ENCODE measurements at places on chromosomes 1 and 21.

DNA sequence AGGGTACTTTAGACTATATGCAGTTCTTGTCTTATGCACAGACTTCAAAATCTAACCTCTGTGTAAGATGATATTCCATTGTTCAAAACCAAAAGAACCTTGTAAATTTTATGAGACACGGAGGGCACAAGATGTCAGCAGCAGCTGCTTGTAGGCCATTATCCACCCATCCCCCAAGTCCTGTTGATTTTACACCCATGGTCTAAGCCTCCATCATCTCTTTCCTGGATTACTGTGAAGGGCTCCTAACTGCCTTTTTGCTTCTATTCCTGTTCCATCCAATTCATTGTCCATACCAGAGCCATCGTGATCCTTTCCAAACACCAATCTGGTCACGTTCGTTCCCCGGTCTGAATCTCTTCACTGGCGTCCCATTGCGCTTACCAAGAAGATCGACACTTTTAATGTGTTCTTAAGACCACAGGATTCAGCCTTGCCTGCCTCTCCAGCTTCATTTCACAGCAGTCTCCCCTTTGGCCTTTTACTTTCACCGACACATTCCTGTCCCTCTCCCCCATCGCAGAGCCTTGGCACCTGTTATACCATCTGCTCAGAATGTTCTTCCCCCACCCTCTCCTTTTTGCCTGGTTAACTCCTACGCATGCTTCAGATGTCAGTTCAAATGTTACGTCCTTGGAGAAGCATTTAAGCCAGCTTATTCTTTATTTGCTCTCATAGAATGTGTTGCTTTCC, 107.3 kb upstream of the POU3F1 start:
- DNase-seq = no peak

- peak; percentile 49 for DNase-seq
Measured at GRCh38 chr21:35925497-35925896, 134.8 kb downstream of the SETD4 start.

- DNase-seq = no peak
Measured at GRCh38 chr1:108961198-108961597, 2.1 kb downstream of the CLCC1 start.

DNA sequence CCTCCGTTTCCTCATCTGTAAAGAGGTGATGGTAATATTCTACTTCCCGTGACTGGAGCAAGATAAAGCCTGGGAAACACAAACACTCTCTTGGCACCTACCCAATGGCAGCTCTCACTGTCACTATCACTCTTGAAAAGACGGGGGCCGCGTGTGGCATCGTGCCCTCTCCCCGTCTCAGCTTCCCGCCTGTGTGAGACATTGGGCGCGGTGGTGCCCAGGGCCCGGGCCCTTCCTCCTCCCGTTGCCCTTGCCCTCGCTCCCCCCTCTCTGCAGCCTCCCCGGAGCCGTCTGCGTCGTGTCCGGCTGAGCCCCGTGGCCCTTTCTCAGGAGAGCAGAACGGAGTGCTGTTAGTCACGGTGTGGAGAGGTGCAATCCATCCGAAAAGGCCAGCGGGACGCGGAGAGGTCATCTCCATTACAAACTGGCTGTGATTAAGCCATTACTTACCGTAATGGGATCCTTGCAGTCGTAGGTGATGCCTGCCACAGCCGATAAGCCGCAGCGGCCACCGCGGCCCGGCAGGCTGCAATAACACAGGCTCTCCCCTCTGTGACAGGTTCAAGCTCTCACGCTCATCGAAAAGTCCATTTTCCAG, 156.4 kb upstream of the ZC3H12A start:
- no peak for DNase-seq

DNA sequence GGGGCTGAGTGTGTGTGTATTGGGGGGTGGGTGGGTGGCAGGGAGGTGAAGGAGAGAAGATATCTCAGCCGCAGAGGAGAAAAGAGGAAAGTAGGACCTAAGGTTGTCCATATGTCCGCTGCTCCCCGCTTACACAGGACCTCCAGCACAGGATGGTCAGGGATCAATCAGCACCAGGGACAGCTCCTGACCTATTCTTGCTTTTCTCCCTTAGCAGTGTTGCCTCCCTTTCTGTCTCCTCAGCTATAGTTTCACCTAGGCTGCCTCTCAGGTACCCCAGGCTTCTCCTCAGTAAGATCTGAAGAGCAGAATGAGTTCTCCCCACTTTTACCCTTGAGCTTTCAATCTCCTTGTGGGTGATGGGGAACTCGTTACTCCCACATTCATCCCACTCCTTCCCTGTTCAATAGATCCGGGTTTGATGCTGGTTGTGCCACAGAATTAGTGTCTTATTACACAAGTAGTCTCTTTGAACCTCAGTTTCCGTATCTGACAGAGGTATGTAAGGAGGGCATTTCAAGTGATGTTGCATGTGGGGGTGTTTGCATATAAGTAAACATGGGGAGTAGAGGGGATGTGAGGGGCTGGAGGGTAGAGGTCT, 1.4 kb upstream of the DPH2 start:
- DNase-seq = no peak

DNA sequence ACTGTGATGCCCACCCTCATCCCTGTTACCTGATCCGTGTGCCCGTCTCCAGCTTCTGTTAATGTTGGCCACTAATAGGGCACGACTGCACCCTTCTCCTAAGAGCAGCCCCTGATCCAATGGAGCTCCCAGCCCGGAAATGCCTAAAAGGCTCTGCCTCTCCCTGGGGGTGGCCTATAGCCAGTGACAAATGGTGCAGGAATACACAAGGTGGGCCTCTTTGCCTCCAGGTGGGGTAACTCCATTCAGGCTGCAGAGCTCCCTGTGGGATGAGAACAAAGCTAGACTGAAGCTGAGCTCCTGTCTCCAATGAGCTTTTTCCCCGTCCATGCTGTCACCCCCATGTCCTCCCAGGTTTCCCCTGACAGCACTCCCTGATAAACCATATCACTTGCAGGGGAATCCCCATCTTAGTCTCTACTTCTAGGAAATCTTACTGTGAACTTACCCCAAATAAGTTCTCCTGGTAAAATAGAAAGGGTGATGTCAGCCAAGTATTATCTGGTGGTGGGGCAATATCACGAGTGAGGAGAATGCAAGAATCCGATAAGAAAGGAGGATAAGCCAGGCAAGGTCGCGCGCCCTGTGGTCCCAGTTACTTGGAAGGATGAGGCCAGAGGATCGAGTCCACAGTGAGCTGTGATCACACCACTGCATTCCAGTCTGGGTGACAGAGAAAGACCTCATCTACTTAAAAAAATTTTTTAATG, 18.6 kb downstream of the S100A7A start:
- no peak for DNase-seq

- DNase-seq = no peak
Measured at GRCh38 chr1:6098303-6099215, 52.9 kb downstream of the KCNAB2 start.

DNA sequence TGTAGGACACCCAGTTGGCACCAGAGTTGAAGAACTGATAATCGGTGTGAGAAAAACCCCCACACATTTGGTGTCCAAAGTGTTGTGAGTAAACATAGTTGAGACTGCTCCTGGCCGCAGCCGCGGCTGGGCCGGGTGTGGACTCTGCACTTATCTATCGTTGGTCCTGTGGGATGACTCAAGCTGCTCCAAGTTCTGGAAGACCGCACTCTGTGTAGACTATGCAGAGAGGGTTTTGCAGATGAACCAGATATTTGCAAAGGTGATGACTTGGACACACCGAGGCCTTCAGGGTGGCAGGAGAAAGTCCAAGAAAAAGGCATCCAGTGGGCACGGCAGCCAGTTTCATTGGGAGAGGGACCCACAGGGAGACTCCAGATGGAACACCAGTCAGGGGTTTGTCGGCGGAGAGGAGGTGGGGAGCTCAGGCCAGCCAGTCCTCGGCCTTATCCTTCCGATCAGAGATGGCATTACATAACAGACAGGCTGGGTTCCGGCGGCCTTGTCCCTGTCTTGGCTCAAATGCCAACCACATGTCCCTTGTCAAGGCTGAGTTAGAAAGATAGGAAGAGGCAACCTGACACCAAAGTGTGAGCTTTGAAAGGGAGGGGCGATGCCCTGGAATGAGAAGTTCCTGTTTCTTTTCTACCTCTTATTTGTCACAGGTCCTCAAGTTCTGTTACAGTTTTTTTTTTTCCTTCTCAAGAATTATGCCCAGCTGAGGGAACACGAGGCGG, 21.1 kb downstream of the C2CD2 start:
- peak; percentile 61 for DNase-seq

- DNase-seq = no peak
Measured at GRCh38 chr1:30982937-30983336, 74.4 kb upstream of the SDC3 start.

DNA sequence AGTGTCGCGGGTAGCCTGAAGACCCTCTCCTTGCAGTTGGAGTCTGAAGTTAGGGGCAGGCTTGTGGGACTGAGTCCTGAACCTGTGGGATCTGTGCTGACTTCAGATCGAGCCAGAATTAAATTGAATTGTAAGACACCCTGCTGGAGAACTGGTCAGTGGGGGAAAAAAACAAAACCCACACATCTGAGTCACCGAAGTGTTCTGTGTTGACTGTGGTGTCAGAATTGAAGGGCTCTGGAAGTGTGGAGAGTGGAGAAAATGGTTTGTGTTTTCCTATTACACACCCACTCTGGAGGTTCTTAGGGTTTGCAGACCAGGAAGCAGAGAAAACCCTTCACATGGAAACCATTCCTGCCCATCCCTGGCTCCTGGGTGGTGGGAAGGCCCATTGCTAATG, 209.5 kb upstream of the GALNT2 start:
- no peak for DNase-seq

DNA sequence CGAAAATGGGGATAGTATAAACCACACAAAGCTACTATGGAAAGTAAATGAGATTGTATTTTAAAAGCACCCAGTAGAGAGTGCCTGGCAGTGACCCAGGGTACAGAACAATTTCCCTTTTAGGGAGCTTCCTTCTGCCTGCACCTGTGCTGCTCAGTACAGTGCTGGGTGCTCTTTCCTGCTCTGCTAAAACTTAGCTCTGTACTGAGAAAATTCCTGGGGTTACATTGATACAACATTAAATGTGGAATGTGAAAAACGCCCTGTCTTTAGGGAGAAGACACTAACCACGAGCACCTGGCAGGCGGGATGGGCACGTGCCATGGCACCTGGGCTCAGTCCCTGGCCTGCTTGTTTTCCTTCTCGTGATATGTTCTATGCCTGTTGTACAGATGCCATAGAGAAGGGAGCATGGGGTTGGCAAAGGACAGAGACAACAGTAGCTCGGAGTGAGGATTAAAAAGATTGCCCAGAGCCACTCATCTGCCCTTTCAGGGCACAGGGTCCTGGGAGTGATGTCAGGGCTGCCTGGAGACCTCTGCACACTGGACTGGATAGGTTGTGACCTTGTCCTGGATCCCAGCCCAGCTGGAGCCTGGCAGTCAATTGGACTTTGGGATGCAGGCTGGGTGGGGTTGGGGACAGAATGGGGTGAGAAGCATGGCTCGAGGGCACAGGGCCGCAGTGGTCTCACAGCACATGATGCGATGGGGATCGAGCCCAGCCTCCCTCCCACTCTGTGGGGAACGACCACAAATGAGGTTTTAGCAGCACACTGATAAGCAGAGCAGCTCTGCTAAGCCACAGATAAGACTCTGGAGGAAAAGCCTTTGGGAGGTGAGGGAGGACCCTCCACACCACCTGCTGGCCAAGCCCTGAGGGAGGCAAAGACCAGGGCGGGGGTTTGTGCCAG, 4.2 kb downstream of the SPATA46 start:
- no peak for DNase-seq

GRCh38 chr1:168861421-168862004, 132.5 kb upstream of the DPT start:
- DNase-seq = peak; percentile 22

GRCh38 chr1:214513394-214513793, 38.0 kb downstream of the PTPN14 start:
- DNase-seq = no peak

DNA sequence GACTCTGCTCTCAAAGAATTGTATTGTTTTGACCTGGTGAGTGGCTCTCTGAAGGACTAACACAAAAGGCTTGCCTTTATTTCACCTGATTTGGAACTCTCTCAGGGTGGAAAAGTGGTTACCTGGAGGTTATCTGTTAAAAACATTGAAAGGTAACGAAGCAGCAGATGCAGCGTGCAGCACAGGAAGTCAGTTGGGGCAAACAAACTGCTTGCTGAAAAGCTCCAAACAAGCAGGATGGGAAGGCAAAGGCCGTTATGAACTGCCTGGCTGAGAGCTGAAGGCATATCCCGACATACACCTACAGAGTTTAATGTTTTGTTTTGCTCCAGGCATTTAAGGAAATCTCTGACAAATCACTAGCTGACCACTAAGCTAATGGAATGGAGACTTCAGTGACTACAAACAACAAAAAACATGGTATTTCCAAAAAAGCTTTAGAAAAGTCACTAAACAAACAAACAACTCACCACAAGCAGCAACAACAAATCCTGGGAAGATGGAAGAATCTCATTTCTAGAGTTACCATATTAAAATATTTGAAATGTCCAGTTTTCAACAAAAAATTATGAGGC, 44.3 kb upstream of the BATF3 start:
- no peak for DNase-seq

- DNase-seq = no peak
Measured at GRCh38 chr1:117587499-117588356, 18.1 kb upstream of the TENT5C start.

DNA sequence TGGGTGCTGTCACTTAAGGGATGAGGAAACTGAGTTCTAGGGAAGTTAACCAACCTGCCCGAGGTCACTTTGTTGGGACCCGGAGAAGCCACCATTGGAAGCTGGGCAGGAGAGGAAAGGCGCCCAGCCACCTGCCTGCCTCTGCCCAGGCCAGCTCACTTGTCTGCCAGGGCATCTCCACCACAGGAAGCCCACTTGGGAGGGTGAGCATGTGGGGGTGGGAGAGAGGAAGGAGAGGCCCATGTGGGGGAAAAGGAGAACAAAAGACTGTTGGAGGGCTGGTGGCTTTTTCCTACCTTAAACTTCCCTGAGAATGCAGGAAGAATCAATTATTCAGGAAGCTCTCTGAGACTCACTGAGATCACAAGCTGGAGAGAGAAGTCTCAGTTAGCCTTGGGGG, 43.8 kb upstream of the SELENON start:
- DNase-seq = no peak

DNA sequence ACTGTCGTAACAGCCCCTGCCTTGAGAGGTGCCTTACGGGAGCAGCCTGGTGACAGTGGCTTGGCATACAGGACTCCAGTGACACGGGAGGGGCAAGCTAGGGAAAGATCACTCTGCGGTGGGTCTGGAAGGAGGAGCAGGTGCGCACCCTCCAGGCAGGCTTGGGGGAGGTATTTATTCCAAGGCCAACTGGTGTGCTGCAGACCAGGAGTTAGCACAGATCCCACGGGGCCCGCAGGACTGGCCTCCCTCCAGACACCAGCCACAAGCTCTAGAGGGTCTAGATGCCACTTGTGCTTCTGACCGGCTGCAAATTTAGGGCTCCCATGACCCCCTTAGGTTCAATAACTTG, 22.1 kb downstream of the PSEN2 start:
- DNase-seq = no peak
